ENCODE measurements at places on chromosomes 12 and 14. TPM values are rescaled to one million over a fixed set of nuclear protein-coding genes. Genes with fewer than 3 reads are reported as not detected.

- H3K36me3 ChIP-seq = no peaks in the 10 kb centered on the region
- H3K4me1 ChIP-seq = no peaks in the 10 kb centered on the region
- DNase-seq = no peak
- H3K27me3 ChIP-seq = no peaks in the 10 kb centered on the region
- H3K27ac ChIP-seq = no peak overlapping the region
These were observed 99.1 kb downstream of the CAPZA3 start for GRCh38 chr12:18837025-18837424.

- H3K27me3 ChIP-seq = no peaks in the 10 kb centered on the region
- no peaks in the 10 kb centered on the region for H3K4me1 ChIP-seq
- no peak overlapping the region for H3K4me3 ChIP-seq
- H3K27ac ChIP-seq = no peak overlapping the region
- no peak for DNase-seq
These were observed 18.2 kb upstream of the ETV6 start for GRCh38 chr12:11631288-11631687.

DNA sequence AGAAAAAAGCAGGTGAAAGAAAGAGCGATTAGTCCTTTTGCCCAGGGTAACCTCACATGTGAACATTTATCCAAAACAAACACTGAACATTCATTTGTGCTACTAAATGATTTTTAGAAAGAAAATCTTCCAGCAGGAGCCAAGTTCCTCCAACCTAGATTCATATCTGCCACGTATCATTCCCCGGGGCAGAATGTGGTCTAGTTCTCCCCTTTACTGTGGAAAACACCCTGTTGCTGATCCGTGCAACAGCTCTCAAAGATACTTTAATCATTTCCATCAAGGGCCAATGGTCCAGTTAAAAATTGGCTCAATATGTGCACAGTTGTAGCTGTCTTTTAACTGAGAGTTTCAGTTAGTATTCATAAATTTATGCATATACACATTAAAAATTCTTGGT lies 479.1 kb downstream of the ATP23 start:
- no peak for DNase-seq
- no peak overlapping the region for H3K27ac ChIP-seq
- no peaks in the 10 kb centered on the region for H3K36me3 ChIP-seq

GRCh38 chr12:98213556-98213955 lies 301.8 kb upstream of the TMPO start:
- no peak for DNase-seq
- no peak overlapping the region for H3K4me3 ChIP-seq
- H3K27me3 ChIP-seq = no peaks in the 10 kb centered on the region

DNA sequence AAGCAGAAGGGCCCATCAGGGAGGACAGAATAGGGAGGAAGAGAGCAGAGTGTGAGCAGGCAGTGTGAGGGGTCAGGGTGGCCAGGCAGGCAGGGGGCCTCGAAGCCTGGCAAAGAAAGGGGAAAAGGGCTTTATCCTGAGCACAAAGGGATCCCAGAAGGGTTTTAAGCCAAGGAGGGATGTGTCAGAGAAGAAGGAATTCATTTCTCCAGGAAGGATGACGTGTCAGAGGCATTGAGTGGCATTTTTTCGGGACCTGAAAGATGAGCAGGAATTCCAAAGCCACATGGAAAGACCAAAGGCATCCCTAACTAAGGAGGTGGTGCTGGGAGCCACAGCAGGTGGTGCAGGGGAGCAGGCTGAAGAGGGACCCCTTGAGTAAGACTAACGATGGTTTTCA lies 132.1 kb downstream of the DICER1 start:
- H3K4me3 ChIP-seq = no peak overlapping the region
- H3K27me3 ChIP-seq = no peaks in the 10 kb centered on the region
- DNase-seq = no peak
- no peak overlapping the region for H3K27ac ChIP-seq
- no peaks in the 10 kb centered on the region for H3K4me1 ChIP-seq

DNA sequence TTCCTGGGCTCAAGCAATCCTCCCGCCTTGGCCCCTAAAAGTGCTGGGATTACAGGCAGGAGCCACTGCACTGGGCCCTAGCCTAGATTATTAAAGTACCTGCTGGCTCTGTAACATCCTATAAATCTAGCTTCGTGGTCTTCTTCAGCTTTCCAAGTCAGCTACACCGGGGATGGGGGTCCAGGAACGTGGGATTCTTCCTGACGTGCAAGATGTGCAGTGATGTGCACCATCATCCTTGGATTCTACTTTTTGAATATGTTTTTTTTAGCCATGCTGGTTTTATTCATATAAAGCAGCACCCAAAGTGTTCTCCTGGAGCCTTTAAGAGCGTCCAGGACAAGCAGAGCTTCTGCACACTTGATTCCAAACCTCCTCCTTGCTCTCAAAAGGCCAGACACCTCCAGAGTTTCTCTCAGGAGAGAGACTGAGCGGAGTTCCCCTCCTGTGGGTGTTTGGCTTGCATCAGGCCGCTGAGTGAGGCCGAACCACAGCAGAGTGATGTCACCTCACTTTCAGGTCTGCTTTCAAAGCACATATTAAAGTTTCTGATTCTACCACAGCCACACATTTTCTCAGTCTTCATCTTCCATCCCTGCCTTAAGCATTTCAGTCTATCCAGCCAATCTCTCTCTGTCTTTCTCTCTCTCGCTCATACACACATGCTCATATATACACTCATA lies 33.4 kb downstream of the VCPKMT start:
- peaks cover 11% of the 10 kb centered on the region for H3K4me1 ChIP-seq
- no peaks in the 10 kb centered on the region for H3K36me3 ChIP-seq
- H3K27me3 ChIP-seq = no peaks in the 10 kb centered on the region

GRCh38 chr14:22003461-22003860 lies 329.8 kb upstream of the OR4E1 start:
- H3K36me3 ChIP-seq = no peaks in the 10 kb centered on the region
- no peaks in the 10 kb centered on the region for H3K27me3 ChIP-seq
- no peaks in the 10 kb centered on the region for H3K4me1 ChIP-seq

The RDH16 gene
- 0.53 TPM for total RNA-seq

Measured in lower lobe of right lung (tissue), 2 donors.